ENCODE measurements at places on chromosomes 7 and 10.

DNA sequence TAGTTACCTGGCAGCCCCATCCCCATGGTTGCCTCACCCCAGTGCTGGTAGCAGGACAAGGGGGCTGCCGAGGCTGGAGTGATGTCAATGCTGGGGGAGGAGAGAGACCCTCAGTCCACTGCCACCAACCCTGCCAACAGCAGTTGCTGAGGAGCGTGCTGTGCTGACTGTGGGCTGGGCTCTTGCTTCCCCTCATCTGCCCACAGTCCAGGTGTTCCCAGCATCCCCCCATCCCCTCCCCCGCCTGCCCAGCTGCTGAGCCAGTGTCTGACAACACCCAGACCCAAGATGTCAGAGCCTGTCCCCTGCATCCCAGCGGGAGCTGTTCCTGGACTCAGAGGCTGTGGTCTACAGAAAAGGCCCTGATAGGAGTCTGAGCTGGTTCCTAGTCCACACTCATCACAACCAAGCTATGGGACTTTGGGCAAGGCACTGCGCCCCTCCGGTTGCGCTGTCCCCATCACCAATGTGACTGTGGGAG lies 14.6 kb upstream of the PSAP start:
- DNase-seq = no peak

GRCh38 chr10:102678068-102678400 lies 33.8 kb downstream of the TRIM8 start:
- no peak for DNase-seq

- DNase-seq = no peak
These were observed 19.6 kb upstream of the SUV39H2 start for GRCh38 chr10:14859043-14859442.

DNA sequence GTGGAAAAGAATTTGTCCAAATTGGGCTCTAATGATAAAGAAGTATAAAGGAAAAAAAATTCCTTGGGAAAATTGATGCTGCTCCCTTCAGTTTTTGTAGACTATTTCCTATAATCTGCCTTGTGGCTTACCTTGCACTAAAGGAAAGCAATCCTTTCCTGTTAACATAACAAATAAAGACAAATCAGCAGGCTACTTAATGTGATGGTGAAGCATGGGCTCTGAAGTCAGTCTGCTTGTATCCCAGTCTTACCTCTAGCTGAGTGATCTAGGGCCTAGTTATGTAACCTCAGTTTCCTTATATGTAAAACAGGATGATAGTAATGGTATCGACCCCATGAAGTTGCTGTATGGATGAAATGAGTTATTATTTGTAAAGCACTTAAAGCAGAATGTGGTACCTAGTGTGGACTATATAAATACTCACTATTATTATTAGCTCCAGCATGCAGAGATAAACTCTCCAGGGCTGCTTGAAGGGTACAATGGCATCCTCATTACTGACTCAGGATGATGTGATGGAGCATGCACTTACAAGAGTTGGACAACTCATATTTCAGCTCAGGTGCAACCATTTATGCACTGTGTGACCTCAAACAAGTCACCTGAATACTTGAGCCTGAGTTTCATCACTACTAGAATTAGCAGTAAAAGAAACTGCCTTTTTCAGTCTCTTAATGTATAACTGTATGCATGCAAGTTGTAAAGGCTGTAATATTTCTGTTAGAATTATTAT lies 156.1 kb downstream of the DKK1 start:
- no peak for DNase-seq

- no peak for DNase-seq
These were observed 5.4 kb downstream of the AGBL3 start for GRCh38 chr7:134991469-134992339.

- no peak for DNase-seq
These were observed 89.0 kb upstream of the ZNF804B start for GRCh38 chr7:88670536-88670935.

- no peak for DNase-seq
These were observed 559 bp upstream of the FKBP14 start for GRCh38 chr7:30027065-30027456.

- DNase-seq = no peak
These were observed 123.0 kb upstream of the SVIL start for GRCh38 chr10:29757551-29758297.

GRCh38 chr10:100345570-100346330 lies 1.3 kb upstream of the SCD start:
- no peak for DNase-seq

DNA sequence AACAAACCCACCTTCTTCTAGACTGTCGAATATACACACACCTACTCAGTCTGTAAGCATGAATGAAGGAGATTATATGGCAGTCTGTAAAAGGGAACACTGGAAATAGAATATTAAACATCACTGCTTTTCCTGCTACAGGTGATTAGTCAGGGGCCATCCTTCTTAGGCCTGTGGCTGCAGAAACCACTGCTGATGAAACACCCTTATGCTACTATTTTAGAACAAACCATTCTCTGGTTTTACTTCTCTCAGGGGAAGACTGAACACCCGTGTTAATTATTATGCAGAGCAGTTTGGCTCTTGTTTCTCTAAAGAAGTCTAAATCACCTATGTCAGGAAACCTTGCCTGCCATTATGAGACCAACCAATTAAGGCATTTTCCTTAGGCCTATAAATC lies 351.1 kb upstream of the KLF6 start:
- no peak for DNase-seq

GRCh38 chr10:72242675-72243074 lies 26.6 kb upstream of the ASCC1 start:
- no peak for DNase-seq

DNA sequence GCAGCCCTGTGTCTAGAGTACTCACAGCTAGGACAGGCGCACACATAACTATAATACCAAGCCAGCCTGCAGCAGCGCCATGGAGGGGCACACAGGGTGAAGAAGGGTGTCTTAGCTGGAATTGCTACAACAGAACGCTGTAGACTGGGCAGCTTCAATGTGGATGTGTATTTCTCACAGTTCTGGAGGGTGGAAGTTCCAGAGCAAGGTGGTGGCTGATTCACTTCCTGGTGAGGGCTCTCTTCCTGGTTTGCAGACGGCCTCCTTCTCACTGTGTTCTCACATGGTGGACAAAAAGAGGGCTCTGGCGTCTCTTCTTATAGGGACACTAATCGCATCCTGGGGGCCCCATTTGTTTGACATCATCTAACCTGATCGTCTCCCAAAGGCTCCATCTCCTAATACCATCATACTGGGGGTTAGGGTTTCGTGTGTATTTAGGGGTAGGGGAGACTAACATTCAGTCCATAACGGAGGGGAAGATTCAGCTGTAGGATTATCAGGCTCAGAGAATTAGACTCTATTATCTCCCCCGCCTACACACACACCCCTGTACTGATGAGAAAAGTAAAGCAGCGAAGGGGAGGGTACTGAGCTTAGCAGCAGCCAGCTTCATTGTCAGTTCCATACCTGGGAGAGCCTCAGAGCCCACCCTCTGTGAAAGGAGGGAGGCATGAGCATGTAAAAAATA lies 289.1 kb downstream of the CCDC3 start:
- no peak for DNase-seq

- DNase-seq = no peak
These were observed 90.4 kb upstream of the FAM171A1 start for GRCh38 chr10:15461353-15462108.

DNA sequence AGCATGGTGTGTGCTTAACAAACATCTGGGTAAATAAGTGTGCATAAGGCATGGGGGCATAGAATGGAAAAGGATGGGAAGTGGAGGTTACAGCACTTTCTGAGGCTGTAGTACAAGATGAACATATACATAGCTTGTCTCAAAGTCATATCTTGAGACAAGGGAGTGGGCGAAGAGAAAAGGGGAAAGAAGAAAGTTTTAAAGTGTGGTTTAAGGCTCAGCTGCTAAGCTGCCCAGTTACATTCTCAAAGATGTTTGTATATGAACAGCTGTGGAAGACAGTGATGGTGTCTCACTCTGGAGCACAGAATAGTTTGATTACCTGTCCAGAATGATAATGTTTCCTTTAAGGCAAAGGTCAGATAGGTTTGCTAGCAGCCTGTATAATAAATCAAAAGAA lies 61.9 kb upstream of the LANCL2 start:
- no peak for DNase-seq

DNA sequence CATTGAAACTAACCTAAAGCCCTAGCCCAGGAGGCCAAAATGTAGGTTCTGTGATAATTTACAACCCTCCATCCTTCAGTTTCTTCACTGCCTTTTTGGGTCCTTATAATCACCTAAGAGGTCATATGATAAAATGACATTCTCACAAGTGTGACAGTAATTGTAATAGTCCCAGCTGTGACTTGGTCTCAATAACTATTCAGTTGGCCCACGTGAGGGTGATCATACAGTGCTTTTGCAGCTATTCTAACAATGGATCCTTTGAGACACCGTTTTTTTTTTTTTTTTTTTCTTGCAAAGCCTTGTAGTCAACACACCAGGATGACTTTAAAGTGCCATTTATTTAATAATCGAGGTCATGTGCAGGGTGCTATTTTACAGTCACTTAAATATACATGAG lies 760.0 kb downstream of the PHTF2 start:
- DNase-seq = no peak
